Fibroblast of skin of scalp (primary cell): ENCODE measurements at places on chromosomes 4 and X.

DNA sequence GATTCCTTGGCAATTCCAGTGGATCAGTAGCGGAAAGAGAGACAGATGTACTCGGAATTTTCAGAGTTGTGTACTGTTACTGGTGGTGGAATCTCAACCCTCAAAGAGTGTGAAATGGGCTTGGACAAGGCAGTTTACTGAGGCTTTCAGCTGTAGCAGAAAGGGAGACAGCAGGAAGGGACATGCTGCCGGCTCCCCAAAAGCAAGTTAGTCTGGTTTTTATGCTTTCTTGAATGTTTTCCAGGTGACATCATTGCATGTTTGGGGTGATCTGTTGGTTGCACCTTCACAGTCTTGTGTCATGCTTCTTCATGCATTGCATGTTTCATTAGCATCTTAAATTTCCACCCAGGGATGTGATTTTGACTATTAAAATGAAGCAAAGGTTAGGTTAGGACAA, 1282.2 kb downstream of the ADGRL3 start:
- DNase-seq: no peak

- no peak for DNase-seq
These were observed 27.6 kb upstream of the MSX1 start for GRCh38 chr4:4831825-4832224.

DNA sequence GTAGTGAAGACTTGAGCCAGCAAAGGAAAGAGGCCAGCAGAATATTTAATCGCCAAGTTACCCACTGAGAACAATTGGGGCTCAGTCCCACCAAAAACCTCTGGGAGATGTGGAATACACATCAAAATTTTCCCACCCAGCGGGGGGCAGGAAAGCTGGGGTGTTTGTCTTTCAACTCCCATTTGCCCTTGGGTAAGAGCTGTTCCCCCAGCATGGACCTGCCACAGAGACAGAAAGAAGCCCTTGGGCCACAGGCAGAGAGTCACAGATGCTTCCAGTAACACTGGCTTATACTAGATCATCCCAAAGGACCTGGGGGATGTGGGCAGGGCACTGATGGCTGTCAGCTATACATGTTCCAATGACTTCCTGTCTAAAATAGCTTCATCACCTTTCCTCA, 18.9 kb upstream of the FBXW7 start:
- no peak for DNase-seq

DNA sequence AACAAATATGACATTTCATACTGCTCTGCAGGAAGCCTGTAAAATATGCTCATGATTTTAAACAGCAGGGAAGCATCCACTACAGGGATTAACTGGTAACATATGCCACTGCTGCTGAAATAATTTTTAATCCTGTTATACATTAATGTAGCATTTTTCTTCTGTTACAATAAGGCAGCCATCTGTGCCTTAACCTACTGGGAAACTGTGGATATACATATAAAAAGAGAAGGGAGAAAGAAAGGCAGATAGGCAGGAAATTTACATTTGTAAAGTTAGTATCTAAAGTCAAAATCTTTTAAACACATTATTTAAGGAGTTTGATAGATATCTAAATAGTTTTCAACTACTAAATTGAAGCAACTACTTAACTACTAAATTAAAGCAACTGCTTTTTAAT, 514.6 kb upstream of the KLHL4 start:
- peak; percentile 0 for DNase-seq

GRCh38 chr4:136810626-136811025, 721.7 kb downstream of the PCDH18 start:
- DNase-seq: no peak
